Heart left ventricle (tissue), 16 donors: ENCODE measurements at places on chromosomes 1 and 21. TPM values are rescaled to one million over a fixed set of nuclear protein-coding genes. Genes with fewer than 3 reads are reported as not detected.

FAM72D gene
- total RNA-seq, result not detected

RPTN gene
- not detected for total RNA-seq

ST6GALNAC3 gene
- 5.7 TPM for total RNA-seq

LDLRAD1 gene
- total RNA-seq, result not detected

SPRR1B gene
- not detected for total RNA-seq

CFHR3 gene
- total RNA-seq, result not detected

CR1L gene
- not detected for total RNA-seq

DENND2D gene
- 1.3 TPM for total RNA-seq

DNA sequence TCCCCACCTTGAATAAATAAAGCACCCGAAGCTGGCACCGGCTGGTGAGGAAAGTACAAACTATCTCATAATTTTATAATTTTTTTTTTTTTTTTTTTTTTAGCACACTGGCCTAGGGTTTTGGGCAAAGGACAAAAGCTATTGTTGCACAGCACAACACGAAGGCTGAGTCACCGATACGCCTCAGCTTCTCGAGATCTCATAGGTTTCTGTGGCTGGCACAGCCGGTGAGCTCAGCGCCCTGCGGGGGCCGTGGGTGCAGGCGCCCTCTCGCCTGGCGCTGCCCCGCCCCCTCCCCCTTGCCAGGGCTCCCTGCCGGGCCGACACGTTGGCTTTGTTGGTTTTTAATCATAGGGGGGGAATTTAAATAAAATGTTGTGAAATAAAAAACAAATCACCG is 17.2 kb downstream of the CASZ1 start:
- no peak overlapping the region for H3K27ac ChIP-seq
- no peak overlapping the region for H3K4me3 ChIP-seq
- H3K36me3 ChIP-seq, result no peaks in the 10 kb centered on the region
- peaks cover 74% of the 10 kb centered on the region for H3K4me1 ChIP-seq
- no peak for DNase-seq

DNA sequence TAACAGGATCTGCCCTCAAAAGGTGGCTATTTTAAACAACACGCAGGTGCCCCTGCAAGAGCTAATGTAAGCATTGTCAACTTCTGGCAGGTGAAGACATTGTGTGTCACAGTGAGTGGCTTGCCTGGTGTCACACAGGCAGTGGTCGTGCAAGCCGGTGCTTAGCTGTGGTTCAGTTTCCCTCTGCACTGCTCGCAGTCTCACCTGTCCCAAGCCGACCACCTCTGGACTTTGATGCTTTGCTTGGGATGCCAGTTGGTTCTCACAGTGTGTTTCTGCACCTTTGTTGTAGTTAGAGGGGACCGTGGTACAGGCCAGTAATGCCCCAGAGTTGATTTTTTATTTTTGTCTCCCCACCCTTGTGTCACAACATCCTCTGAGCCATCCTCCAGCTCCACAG is 85.2 kb downstream of the UCK2 start:
- peaks cover 5% of the 10 kb centered on the region for H3K36me3 ChIP-seq
- DNase-seq, result no peak
- peaks cover 20% of the 10 kb centered on the region for H3K4me1 ChIP-seq
- no peak overlapping the region for H3K27ac ChIP-seq
- no peak overlapping the region for H3K4me3 ChIP-seq

- no peak for DNase-seq
- no peaks in the 10 kb centered on the region for H3K36me3 ChIP-seq
- H3K4me1 ChIP-seq, result no peaks in the 10 kb centered on the region
- H3K4me3 ChIP-seq, result no peak overlapping the region
- no peak overlapping the region for H3K27ac ChIP-seq
- H3K27me3 ChIP-seq, result no peaks in the 10 kb centered on the region
Measured at GRCh38 chr1:172777767-172778166, 118.9 kb downstream of the FASLG start.

DNA sequence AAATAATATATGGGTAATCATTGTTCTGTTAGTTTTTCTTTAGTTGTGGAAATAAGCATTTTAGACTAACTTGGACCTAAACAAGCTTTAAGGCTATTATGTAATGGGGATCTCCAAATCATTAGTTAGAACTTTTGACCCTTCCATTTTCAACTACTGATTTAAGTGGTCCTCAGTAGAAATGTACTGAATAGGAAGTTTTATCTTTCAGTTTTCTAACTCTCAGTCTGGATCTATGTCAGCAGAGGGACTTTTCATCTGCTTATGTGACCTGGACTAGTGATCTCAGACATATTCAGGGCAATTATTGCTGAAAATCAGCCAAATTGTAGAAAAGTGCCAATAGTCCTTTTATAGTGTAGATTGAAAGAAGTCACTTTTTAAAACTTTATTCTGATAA is 56.0 kb downstream of the SASS6 start:
- H3K4me3 ChIP-seq, result no peak overlapping the region
- H3K27ac ChIP-seq, result no peak overlapping the region
- H3K27me3 ChIP-seq, result no peaks in the 10 kb centered on the region
- no peaks in the 10 kb centered on the region for H3K4me1 ChIP-seq
- H3K36me3 ChIP-seq, result peaks cover 84% of the 10 kb centered on the region
- DNase-seq, result no peak

GRCh38 chr1:36824390-36824861 is 209.9 kb downstream of the GRIK3 start:
- no peaks in the 10 kb centered on the region for H3K27me3 ChIP-seq
- no peaks in the 10 kb centered on the region for H3K4me1 ChIP-seq
- no peak overlapping the region for H3K4me3 ChIP-seq
- no peak overlapping the region for H3K27ac ChIP-seq

GRCh38 chr1:30089024-30089430 is 634.4 kb downstream of the MATN1 start:
- no peak overlapping the region for H3K4me3 ChIP-seq
- H3K4me1 ChIP-seq, result peaks cover 30% of the 10 kb centered on the region
- H3K36me3 ChIP-seq, result no peaks in the 10 kb centered on the region
- peak; percentile 56 for DNase-seq
- H3K27me3 ChIP-seq, result peaks cover 4% of the 10 kb centered on the region

- H3K27me3 ChIP-seq, result no peaks in the 10 kb centered on the region
- no peak overlapping the region for H3K4me3 ChIP-seq
- H3K27ac ChIP-seq, result no peak overlapping the region
- no peaks in the 10 kb centered on the region for H3K36me3 ChIP-seq
- DNase-seq, result no peak
- H3K4me1 ChIP-seq, result no peaks in the 10 kb centered on the region
Measured at GRCh38 chr1:160413716-160414115, 13.4 kb downstream of the VANGL2 start.

DNA sequence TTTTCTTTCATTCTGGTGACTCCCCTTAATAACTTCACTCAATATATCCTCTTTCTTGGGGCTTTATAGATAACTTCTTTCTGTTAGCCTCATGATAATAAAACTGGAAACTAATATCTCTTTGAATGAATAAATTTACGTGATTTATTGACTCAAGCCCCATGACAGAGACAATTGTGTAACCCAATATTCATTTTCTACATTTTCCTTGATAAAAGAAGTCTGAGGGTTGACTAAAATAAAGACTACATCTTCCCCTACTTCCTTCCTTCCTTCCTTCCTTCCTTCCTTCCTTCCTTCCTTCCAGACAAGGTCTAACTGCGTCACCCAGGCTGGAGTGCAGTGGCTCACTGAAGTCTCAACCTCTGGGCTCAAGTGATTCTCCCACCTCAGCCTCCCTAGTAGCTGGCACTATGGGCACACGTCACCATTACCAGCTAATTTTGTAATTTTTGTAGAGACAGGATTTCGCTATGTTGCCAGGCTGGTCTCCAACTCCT is 85.1 kb downstream of the CYYR1 start:
- H3K27me3 ChIP-seq, result no peaks in the 10 kb centered on the region
- no peaks in the 10 kb centered on the region for H3K4me1 ChIP-seq
- H3K36me3 ChIP-seq, result no peaks in the 10 kb centered on the region
- H3K4me3 ChIP-seq, result no peak overlapping the region
- H3K27ac ChIP-seq, result no peak overlapping the region

DNA sequence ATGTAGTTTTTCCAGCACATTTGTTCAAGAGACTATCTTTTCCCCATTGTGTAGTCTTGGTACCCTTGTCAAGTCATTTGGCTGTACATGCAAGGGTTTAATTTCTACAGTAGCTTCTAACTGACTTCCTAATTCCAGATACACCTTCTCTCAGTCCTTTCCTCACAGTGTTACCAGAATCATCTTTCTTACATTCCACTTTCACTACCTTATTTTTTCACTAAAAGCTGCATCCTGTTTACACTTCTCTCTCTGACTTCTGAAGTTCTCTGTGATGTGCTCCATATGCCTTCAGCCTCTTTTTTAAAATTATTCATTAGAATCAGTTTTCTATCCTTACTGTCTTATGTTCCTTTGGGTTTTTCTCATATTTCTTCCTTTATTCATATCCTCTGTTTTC is 57.1 kb upstream of the RWDD3 start:
- H3K4me3 ChIP-seq, result no peak overlapping the region
- H3K4me1 ChIP-seq, result no peaks in the 10 kb centered on the region
- DNase-seq, result no peak

DNA sequence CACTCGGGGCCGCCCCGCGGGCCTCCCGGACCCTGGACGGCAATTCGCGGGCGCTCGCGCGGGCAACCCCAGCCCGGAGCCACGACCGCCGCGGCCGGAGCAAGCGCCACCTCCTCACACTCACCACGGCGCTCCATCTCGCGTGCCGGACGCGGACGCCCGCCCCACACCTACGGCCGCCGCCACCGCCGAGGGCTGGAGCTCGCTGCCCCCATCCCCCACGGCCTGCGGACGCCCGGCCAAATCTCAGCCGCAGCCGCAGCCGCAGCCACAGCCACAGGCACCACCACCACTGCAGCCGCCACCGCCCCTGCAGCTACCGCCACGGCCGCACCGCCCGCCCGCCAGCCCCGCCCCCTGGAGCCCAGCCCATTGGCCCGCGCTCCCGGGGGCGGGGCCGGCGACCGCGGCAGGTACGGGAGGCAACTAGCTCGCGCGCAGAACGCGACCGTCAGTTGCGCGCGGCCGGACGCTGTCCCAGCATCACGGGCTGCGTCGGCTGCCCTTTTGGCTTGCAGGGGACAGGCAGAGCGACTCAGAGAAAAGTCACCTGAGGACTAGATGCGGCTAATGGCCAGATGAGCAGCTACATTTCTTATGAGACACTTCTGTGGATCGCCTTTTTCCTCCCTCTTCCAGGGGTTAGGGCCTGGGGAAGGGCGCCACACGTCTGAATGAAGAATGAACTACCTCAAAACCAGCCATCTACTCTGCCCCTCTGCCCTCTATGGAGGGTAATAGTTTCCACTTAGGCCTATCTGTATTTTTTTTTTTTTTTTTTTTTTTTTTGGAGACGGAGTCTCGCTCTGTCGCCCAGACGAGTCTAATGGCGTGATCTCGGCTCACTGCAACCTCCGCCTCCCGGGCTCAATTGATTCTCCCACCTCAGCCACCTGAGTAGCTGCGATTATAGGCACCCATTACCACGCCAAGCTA is at the start of gene ARHGAP29:
ARHGAP29 (minus strand) TSS at position 294 of the 936 bp plus-strand sequence. CDS start 5,973 bp downstream, outside the sequence.
- H3K27me3 ChIP-seq, result no peaks in the 10 kb centered on the region
- no peaks in the 10 kb centered on the region for H3K36me3 ChIP-seq
- H3K4me1 ChIP-seq, result peaks cover 27% of the 10 kb centered on the region
- peak within 1 kb of the TSS; percentile 93 for H3K27ac ChIP-seq
- DNase-seq, result peak; percentile 93

DNA sequence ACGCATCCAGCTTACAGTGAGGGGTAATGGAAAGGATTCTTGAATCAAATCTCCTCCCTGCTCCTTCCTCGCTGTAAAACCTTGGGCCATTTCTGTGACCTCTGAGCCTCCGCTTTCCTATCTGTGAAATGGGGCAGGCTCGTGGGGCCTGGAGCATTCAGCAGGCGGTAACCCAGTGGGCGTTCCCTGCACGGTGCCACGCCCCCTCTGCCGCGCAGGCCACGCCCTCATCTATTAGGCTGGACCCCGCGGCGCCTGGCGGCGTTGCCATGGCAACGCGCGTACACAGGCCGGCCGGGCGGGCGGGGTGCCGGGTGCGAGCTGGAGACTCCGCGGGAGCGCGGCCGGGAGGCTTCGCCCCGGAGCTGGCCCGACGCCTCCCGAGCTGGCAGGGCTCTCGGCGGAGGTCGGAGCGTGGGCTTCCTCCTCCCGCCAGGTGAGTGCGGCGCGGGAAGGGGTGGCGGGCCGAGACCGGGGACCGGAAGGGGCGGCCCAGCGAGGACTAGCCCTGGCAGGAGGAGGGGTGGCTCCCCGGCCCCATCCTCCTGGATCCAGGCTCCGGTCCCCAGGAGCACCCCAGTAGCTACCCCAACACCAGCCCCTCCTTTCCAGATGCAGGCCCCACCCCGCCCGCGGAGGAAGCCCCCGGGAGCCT is at the start of gene FHAD1:
FHAD1 (plus strand) TSS at position 264 of the 655 bp plus-strand sequence. CDS start 4,562 bp downstream, outside the sequence.
- H3K4me1 ChIP-seq, result peaks cover 4% of the 10 kb centered on the region
- DNase-seq, result peak; percentile 68
- peaks cover 38% of the 10 kb centered on the region for H3K27me3 ChIP-seq

DNA sequence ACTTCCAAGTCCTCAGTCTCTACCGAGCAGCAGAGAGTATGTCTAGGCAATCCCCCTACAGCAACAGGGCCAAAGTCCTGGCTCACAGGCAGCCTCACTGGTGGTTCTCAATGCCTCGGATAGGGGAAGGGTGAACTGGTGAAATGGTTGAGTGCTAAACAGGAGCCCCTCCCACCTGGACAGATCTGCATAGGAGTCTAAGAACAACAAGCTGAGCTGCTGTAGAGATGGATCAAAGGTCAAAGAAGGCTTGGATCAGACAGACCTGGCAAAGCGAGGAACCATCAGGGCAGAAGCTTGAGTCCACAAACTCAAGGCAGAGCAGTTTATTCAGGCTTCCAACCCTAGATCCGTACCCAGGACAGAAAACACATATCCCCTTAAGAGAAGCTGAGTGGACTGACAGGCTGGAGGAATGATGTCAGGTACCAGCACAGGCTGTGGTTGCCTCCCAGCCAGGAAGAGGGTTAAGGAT is 31.8 kb downstream of the RABIF start:
- H3K27me3 ChIP-seq, result no peaks in the 10 kb centered on the region
- H3K4me1 ChIP-seq, result peaks cover 18% of the 10 kb centered on the region
- H3K27ac ChIP-seq, result no peak overlapping the region
- no peak for DNase-seq
- no peaks in the 10 kb centered on the region for H3K36me3 ChIP-seq
- no peak overlapping the region for H3K4me3 ChIP-seq
